ENCODE measurements at places on chromosomes 7 and 10.

GRCh38 chr10:119693262-119693957 is 32.4 kb upstream of the INPP5F start:
- DNase-seq, result no peak

- no peak for DNase-seq
Observed at GRCh38 chr10:1403508-1404322, 333.6 kb downstream of the ADARB2 start.

DNA sequence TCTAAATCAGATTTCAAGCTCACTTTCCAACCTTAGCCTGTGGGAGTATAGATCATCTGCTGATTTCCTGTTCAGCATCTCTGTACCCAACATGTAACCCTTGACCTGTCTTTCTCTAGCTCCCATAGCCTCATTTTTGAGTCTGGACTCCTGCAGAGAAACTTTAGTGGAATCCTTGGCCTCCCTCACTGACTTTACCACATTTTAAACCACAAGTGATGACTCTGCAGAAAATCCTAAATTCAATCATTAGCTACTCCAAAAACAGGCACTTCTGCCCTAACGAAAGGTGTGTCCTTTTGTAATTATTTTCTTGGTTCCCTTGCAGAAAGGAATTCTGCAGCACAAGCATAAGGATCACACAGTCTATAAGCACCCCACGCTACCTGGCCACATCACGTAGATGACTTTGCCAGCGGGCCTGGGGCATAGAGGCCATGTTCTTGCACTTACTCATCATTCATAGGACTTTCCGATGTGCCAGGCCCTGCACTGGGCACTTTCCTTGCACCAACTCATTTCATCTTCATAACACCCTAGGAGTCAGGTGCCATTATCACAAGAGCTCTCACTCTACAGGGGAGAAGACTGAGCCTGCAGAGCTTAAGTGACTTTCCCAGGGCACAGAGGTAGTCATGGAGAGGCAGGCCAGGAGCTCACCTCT is 57.2 kb upstream of the OPALIN start:
- DNase-seq, result no peak

DNA sequence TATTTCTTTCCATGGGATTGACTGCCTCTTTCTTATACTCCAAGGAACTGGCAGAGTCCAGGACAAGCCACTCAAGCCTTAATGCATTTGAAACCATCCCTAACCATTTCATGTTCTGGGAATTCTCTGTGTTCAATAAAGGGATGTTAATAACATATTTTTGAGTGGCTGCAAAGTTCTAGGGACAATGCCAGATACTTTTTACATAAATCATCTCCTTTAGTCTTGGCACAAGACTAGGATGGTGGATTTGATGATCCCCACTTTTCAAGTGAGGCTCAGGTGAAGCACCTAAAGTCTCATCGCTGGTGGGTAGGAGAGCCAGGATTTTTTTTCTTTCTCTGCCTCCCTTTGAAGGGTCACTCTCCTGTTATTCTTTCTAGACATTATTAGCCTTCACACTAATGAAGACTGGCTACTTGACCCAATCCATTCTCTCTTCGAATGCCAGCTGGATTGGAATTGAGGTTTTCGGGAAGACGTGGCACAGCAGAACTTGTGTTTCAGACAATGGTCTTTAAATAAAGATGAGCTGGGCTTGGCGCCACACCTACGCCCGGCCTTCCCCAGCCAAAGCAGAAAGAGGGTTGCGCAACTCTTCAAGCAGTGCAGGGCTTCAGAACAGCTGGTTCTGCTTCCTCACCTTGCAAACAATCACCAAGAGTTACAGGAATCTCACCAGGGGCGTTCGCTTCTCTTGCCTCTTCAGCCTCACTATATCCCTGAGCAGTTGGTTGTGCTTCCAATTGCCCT is 73.8 kb upstream of the BMPER start:
- DNase-seq, result no peak

GRCh38 chr10:55320187-55320700 is 519.2 kb upstream of the PCDH15 start:
- no peak for DNase-seq

DNA sequence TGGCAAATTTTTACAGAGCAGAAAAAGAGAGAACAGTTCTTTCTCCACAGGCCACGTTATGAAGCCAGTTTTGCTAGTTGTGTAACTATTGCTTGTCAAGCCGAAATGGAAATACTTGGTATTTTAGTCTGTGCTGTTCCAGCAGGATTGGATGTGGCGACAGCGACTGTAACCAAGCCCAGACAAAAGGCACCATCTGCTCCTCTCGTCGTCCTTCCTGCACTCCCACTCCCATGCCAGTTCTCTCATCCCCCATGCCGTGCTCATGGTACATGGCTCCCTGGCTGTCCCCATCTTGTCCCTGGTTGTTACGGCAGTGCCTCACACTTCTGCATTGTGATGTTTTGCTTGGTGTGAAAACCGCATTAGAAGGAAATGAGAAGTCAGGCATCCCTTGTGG is 185.7 kb upstream of the FZD8 start:
- DNase-seq, result no peak

DNA sequence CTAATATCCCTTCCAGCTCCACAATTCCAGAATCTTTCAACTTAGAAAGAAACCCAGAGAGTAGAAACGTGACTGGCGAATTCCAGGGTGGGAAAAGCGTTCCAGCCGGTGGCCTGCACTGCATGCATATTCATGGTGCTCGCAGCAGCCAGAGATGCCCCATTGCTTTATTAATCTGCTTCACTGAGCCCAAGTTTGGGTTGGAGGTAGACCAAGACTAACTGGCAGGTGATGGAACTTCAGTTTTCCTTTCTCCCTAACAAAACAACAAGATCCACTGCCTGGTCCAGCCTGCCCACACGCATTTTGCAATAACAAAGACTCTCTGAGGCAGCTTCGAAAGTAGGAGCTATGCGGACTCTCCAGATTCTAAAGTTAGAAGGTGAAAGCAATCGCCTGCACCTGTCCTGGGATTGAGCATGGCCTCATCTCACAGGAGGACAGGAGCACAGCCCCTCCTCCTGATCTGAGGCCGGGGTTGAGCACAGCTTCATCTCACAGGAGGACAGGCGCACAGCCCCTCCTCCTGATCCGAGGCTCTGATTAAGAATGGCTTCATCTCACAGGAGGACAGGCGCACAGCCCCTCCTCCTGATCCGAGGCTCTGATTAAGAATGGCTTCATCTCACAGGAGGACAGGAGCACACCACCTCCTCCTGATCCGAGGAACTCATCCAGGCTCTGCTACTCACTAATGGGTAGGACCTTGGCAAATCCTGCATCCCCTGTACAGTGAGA is 127.8 kb upstream of the LANCL2 start:
- DNase-seq, result no peak

DNA sequence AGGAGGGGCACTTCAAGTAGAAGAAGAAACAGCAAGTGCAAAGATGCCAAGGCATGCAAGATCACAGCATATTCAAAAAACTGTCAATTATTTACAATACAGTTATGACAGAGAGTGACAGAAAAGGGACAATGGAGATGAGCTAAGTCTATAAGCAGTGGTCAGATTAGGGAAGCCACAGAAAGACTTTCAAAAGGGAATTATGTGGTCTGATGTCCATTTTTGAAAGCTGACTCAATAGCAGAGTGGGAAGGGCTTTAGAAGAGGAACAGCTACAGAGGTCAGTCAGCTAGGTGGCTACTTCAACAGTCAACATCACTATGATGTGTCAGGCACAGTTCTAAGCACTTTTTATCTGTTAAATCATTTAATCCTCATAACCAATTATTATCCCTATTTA is 45.2 kb upstream of the SPOCK2 start:
- no peak for DNase-seq

- peak; percentile 77 for DNase-seq
Observed at GRCh38 chr7:27148031-27148755, 619 bp upstream of the HOXA6 start.

DNA sequence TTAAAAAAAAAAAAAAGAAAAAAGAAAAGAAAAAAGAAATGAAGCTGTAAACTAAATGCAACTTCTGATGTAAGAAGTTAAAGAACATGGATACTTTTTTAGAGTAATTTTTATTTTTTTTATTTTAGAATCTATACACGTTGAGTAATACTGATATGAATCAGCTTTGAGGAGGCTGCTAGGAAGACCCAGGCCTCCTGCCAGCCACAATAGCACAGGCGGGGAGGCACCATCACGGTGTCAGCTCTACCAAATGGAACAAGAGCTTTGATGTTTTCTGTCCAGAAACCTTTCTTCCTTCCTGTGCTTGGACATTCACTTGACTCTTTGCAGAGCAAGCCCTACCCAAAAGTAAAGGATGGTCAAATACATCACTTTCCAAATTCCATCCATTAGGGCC is 45.3 kb upstream of the EGR2 start:
- DNase-seq, result no peak

GRCh38 chr7:92806496-92806895 is 29.9 kb downstream of the CDK6 start:
- DNase-seq, result no peak

- no peak for DNase-seq
Observed at GRCh38 chr10:97101166-97101940, 84.4 kb downstream of the SLIT1 start.

GRCh38 chr10:116538456-116538855 is 7.3 kb upstream of the PNLIP start:
- DNase-seq, result no peak

DNA sequence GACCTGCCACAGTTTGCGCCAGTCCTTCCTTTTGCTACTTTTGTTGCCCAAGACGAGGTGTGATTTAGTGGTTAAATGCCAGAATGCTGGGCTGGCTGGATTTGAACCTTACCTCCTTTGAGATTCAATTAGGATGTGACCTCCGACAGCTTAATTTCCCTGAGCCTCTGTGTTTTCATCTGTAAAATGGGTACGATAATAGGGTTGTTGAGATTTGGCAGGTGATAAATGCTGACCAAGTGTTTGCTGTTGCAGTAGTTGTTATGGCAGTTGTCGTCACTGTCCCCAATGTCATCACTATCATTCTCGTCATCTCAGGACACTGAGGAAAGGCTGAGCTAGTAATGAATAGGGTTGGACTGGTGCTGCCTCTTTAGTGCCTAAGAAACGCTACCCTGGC is 61.1 kb downstream of the GRK5 start:
- DNase-seq, result no peak

DNA sequence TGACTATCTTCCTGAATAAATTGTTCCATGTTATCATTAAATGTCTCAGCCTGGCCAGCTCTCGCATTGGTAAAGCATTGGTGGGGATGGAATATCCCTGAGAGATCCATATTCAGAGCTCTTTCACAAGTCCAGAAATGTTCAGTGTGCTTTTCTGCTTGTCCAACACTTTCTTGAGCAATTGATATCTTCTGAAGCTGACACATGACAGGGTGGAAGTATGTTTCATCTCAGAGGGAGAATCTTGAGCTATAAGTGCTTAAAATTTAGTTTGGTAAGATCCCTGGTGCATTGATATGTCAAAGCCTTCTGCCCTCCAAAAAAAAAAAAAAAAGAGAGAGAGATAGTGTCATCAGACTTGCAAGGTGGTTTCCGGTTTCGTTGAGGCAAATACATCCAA is 7.4 kb downstream of the IFIT3 start:
- no peak for DNase-seq

GRCh38 chr10:96548589-96548988 is 34.9 kb upstream of the TLL2 start:
- no peak for DNase-seq

DNA sequence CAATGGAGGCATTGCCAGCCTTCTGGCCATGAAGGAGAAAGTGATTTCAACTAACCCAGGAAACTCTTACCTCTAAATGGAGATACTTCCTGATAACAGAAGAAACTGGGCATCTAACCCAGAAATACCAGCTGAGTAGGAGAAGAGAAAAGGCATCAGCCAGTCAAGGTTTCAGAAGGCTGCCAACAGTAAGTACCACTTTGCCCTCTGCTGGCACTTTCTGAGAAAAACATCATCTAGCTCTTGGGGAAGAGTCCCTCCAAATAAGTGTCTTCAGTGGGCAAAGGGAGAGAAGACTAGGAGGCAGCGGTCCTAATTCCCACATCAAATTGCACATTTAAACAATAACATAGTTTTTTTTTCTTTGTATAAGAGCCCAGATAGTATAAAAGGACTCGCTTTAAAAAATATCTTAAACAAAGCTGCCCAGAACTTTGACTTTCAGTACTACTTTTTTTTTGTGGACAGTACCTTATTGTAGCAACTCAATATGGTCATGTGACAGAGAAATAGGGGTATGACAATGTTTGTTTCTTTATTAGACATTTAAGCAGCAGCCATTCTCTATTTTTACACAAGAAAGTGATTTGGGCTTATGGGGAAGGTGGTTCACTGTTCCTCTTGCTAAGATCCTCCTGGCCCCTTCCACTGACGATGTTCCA is 157.3 kb downstream of the CTTNBP2 start:
- no peak for DNase-seq

GRCh38 chr7:2943851-2944601 is 99.6 kb downstream of the CARD11 start:
- no peak for DNase-seq

GRCh38 chr10:13759168-13759567 is 172.4 kb downstream of the PRPF18 start:
- DNase-seq, result no peak

DNA sequence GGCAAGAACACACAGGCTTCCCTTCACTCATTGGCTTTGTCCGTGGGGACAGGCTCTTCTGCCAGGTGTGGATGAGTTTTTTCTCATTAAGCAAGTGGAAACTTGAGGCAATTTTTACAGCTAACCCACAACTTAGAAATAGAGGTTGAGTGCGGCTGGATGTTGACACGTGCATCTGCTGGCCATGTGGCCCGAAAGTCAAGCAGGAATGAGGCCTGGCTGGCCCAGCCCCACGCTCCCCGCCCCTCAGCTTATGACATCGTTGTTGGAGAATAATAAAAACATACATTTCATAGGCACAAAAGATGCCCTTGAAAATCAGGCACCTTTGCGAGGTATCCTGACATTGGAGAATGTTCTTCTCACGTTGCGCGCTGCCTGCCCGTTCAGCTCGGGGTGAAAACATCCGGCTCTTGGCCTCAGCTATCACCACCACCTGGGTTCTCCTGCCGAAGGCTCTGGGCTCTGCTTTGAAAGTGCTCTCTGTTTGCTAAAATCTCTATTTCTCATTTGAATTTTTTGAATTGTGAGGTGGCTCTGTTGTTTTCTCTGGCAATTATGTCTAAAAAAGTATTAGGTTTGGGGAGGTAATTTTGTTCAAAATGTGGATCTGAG is 310.7 kb downstream of the WDR37 start:
- peak; percentile 5 for DNase-seq

DNA sequence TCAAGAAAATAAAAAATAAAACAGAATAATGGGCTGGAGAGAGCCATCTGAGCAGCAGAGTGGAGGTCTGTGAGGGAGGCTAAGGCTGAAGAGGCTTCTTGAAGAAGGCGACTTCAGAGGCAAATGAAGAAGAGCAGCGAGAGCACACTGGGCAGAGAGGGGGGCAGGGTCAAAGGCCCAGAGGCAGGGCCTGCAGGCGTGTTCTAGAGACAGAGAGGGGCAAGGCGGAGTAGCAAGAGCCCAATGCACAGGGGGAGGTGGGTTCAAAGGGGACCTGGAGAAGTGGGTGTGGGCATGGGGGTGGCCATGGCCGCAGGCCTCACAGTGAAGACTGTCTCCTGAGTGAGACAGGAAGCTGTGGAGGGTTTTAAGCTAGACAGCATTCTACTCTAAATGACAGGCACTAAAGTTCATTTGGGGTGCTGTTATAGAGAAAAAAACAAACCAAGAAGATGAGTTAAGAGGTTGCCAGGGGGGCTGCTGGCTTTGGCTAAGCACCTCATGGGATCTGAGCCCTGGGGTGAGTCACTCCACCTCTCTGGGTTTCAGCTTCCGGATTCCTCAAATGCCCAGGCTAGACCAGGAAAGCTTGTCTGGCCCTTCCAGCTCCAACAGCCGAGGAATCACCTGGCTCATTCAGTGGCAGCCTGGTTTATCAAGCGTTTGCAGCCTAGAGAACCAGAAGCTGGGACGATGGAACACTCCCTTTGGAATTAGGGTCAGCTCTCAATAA is 81.7 kb downstream of the DLG5 start:
- no peak for DNase-seq

Measured in breast epithelium (tissue), 4 donors.